ENCODE measurements at places on chromosomes 7 and 10.

GRCh38 chr7:75776295-75776971 is 4.4 kb upstream of the CCL26 start:
- no peak for DNase-seq

DNA sequence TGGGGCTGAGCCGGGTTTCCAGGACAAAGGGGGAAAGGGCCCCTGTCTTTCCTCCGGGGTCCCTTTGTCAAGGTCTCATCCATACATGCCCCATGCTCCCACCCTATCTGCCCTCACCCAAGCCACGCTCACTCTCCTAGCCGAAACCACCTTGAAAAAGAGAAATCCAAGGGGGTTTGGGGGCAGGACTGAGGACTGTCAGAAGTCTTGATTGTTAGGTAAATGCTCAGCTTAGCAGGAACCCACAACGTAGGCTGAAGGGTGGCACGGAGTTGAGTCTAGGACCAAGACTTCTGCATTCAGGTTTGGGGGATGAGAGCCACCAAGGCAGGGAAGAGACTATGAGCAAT is 719 bp upstream of the PGAM2 start:
- no peak for DNase-seq

- DNase-seq, result no peak
These were observed 66.0 kb downstream of the SUGCT start for GRCh38 chr7:40200791-40201190.

- no peak for DNase-seq
These were observed 3.6 kb downstream of the ZEB1 start for GRCh38 chr10:31322647-31323046.

DNA sequence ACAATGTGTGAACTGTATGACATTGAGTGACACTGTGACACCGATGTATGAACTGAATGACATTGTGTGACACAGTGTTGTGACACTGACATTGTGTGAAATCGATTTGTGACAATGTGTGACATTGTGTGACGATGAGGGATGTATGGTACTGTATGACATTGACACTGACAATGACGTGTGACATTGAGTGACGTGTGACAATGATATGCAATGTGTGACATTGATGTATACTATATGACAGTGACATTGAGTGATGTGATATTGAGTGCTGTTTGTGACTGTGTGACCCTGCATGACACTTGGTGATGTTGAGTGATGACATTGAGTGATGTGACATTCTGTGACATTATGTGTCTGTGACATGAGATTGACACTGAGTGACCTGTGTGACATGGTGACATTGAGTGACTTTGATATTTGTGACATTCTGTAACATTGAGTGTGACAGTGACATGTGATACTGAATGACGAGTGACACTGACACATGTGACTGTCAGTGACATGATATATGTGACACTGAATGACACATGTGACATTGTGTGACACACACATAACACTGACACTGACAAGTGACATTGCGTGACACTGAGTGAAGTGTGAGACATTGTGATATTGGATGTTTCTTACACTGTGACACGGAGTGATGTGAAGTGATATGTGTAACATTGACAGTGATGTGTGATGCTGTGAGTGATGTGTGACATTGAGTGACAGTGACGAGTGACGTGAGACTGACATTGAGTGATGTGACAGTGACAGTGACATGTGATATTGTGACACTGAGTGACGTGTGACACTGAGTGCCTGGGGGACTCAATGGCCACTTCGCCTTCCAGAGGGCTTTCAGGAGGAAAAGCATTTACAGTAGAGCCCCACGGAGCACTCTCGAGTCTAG is 167.5 kb downstream of the PRKAG2 start:
- DNase-seq, result no peak
